ENCODE measurements at places on chromosomes 3 and 15. TPM values are rescaled to one million over a fixed set of nuclear protein-coding genes. Genes with fewer than 3 reads are reported as not detected.
A peak's percentile ranks its signal among the peaks of the same experiment; 100 is the strongest.

GRCh38 chr3:195123281-195123691 is 147.7 kb downstream of the XXYLT1 start:
- peaks cover 2% of the 10 kb centered on the region for H3K4me1 ChIP-seq
- no peaks in the 10 kb centered on the region for H3K36me3 ChIP-seq
- no peak for DNase-seq

GRCh38 chr3:111277226-111277625 is 205.6 kb downstream of the NECTIN3 start:
- no peaks in the 10 kb centered on the region for H3K27me3 ChIP-seq
- no peaks in the 10 kb centered on the region for H3K4me1 ChIP-seq
- no peak overlapping the region for H3K4me3 ChIP-seq
- H3K36me3 ChIP-seq, result no peaks in the 10 kb centered on the region
- DNase-seq, result no peak

- H3K36me3 ChIP-seq, result no peaks in the 10 kb centered on the region
- peak; percentile 69 for DNase-seq
- H3K27me3 ChIP-seq, result no peaks in the 10 kb centered on the region
- no peak overlapping the region for H3K4me3 ChIP-seq
Measured at GRCh38 chr15:52417521-52417920, 111.2 kb downstream of the MYO5A start.

- no peaks in the 10 kb centered on the region for H3K4me1 ChIP-seq
- no peak for DNase-seq
- H3K27me3 ChIP-seq, result no peaks in the 10 kb centered on the region
- no peak overlapping the region for H3K4me3 ChIP-seq
Measured at GRCh38 chr3:64122476-64122875, 99.2 kb upstream of the PSMD6 start.

GRCh38 chr3:171480526-171480925 is 20.3 kb upstream of the TNIK start:
- no peaks in the 10 kb centered on the region for H3K36me3 ChIP-seq
- H3K4me1 ChIP-seq, result no peaks in the 10 kb centered on the region
- no peak overlapping the region for H3K4me3 ChIP-seq
- H3K27ac ChIP-seq, result no peak overlapping the region
- DNase-seq, result no peak

DNA sequence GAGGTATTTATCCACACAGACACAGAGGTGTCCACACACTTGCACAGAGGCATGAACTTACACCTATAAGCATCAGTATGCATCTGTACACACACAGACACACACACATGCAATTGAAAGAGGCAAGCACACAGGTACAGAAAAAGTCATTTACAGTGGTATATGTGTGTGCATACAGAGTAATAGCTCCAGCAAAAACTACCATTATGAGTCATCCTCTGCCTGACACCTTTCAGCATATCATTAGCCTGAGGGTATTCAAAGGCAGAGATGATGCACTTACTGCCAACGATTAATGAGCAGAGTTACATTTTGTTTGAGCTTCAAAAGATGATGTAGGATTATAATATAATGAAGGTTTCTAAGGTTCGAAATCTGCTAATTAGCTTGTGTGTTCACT is 100.3 kb upstream of the TPRG1 start:
- peak; percentile 60 for DNase-seq
- H3K4me1 ChIP-seq, result peaks cover 3% of the 10 kb centered on the region
- no peak overlapping the region for H3K27ac ChIP-seq
- H3K4me3 ChIP-seq, result no peak overlapping the region
- H3K36me3 ChIP-seq, result no peaks in the 10 kb centered on the region

GRCh38 chr3:377158-377561 is 180.6 kb downstream of the CHL1 start:
- no peaks in the 10 kb centered on the region for H3K36me3 ChIP-seq
- H3K4me1 ChIP-seq, result peaks cover 4% of the 10 kb centered on the region
- H3K27me3 ChIP-seq, result no peaks in the 10 kb centered on the region

GRCh38 chr15:94924971-94925598 is 693.7 kb downstream of the MCTP2 start:
- no peak overlapping the region for H3K4me3 ChIP-seq
- H3K27ac ChIP-seq, result no peak overlapping the region
- DNase-seq, result no peak

DNA sequence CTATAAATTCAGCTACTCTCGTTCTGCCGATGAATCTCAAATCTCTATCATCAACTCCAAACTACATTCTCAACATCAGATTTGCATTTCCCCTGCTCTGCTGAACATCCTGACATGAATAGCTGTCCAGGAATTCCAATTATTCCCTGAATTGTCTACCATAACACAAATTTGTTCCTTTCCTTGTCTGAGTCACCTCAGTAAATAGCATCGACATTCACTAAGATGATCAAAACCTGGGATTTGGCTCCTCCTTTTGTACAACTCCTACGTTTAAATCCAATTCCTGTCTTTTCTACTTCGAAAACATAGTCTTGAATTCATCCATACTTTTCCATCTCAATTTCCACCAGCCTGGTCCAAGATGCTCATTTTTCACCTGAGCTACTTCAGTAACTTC is 107.0 kb downstream of the GREM1 start:
- H3K27me3 ChIP-seq, result no peaks in the 10 kb centered on the region
- H3K4me3 ChIP-seq, result no peak overlapping the region
- peaks cover 18% of the 10 kb centered on the region for H3K4me1 ChIP-seq
- peak; percentile 5 for DNase-seq
- no peaks in the 10 kb centered on the region for H3K36me3 ChIP-seq

DNA sequence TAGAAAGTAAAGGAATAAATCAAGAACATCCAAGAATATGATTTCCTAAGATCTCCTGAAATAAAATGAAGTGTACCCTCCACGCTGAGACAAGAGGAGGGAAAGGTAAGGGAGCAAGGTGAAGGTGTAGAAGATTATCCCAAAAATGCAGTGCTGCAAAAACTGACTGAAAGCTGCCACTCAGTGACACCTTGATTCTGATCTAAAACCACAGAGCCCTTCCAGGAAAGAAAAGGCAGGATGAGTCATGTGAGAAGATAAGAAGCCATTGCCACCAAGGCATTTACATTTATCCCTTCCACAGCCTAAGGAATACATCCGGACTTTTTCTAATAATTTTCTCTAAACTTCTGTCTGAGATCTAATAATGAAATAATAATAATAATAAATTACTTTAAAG is 49.9 kb downstream of the IGSF11 start:
- no peaks in the 10 kb centered on the region for H3K36me3 ChIP-seq
- H3K27me3 ChIP-seq, result no peaks in the 10 kb centered on the region
- no peak overlapping the region for H3K4me3 ChIP-seq
- H3K4me1 ChIP-seq, result no peaks in the 10 kb centered on the region
- no peak overlapping the region for H3K27ac ChIP-seq

- no peaks in the 10 kb centered on the region for H3K36me3 ChIP-seq
- no peak overlapping the region for H3K27ac ChIP-seq
- no peaks in the 10 kb centered on the region for H3K27me3 ChIP-seq
- peaks cover 5% of the 10 kb centered on the region for H3K4me1 ChIP-seq
- no peak overlapping the region for H3K4me3 ChIP-seq
Measured at GRCh38 chr3:119697394-119697793, 5.4 kb upstream of the CFAP91 start.

- DNase-seq, result no peak
- H3K4me3 ChIP-seq, result peak overlapping the region; percentile 73
- H3K4me1 ChIP-seq, result peaks cover 9% of the 10 kb centered on the region
- H3K36me3 ChIP-seq, result no peaks in the 10 kb centered on the region
Measured at GRCh38 chr15:73053398-73053723, 1.1 kb downstream of the NEO1 start.

DNA sequence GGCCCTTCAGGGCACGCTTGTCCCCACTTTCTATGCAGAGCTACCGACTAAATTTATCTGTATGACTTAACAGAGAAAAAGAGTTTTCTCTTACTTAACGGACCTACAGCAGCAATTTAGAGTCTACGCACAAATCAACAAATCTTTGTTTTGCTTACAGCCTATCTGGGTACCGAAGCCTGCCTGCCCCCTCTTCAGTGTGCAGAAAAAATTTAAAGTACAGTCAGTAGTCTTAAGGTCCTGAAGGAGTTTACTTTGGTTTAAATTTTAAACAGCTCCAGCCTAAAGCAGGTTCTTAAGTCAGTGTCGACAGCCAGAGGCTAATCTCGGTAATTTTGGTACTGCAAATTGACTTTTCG is 570 bp downstream of the SACM1L start:
- no peak for DNase-seq
- H3K27ac ChIP-seq, result peak overlapping the region; percentile 74
- H3K27me3 ChIP-seq, result no peaks in the 10 kb centered on the region
- H3K36me3 ChIP-seq, result no peaks in the 10 kb centered on the region
- H3K4me3 ChIP-seq, result peak overlapping the region; percentile 91

DNA sequence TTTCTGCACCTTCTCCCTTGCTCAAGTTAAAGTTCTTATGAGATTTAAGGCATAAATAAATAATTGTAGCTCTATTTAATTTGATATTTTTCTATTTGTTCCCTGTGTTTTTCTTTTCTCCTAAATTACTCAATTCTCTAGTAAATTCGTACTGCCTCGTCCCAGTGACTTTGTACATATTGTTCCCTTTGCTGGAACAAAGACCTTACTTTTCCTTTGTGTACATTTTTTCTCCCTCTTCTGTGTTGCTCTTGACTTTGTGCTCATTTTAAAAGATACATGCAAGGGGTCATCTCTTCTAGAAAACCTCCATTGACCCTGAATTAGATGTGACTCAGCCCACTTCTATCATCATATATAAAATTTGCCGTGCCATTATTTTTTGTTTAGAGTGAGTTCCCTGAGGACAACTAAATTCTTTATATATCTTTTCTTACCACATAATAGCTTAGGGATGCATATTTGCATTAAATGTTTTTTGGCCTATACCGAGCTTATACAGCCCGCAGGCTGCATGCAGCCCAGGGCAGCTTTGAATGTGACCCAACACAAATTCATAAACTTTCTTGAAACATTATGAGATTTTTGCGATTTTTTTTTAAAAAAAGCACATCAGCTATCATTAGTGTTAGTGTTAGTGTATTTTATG is 29.6 kb downstream of the PPP4R2 start:
- H3K27ac ChIP-seq, result no peak overlapping the region
- DNase-seq, result no peak
- H3K4me3 ChIP-seq, result no peak overlapping the region
- peaks cover 32% of the 10 kb centered on the region for H3K4me1 ChIP-seq

DNA sequence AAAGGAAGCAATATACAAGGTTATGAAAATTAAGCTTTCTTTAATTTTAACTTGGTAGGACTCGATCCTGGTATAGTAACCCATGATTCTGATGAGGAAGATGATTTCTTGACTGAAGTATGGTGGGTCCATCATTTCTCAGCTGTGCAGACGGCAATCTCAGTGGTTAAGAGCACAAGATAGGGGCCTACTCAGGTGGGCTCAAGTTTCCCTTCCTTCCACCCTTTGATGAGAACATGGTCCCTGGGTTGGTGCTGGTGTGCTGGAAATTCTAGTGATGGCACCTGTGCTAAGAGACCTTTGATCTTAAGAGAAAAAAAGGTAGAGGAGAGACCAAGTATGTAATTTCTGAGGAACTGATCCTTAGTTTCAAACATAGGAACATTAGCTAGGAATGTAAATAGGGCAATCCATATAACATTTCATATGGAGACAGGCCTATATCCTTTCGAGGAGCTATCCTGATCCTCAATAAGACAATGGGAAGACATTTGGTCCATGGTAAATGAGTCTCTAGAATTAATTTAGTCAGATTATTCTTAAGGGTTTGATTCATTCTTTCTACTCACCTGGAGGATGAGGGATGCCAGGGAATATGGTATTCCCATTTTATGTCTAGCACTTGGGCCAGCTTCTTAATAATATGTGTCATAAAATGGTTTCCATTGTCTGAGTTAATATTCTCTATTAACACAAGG is 104.5 kb upstream of the NECTIN3 start:
- H3K27ac ChIP-seq, result no peak overlapping the region
- H3K27me3 ChIP-seq, result no peaks in the 10 kb centered on the region
- no peak overlapping the region for H3K4me3 ChIP-seq

DNA sequence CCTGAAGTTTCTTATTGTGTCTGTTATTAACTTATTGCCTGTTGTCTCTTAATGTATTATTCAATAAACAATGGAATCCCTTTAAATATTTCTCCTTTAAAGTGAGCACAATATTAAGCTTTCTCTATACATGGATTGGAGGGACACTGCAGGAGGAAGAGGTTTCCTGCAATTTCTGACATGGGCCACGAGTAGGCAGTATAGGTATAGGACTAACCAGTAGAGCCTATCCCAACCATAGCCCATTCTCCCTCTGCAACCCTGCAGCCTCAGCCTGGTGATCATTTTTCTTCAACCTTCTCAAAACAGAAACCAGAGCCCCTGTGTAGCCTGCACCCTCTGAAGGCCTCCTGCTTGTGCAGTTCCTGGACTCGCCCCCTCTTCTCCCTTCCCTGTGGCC is 124.8 kb downstream of the NEK10 start:
- no peaks in the 10 kb centered on the region for H3K4me1 ChIP-seq
- no peak for DNase-seq
- no peaks in the 10 kb centered on the region for H3K36me3 ChIP-seq

GRCh38 chr15:90035095-90035839 is 34.1 kb downstream of the ZNF710 start:
- H3K4me3 ChIP-seq, result no peak overlapping the region
- DNase-seq, result no peak
- H3K27ac ChIP-seq, result no peak overlapping the region
- peaks cover 2% of the 10 kb centered on the region for H3K36me3 ChIP-seq

GRCh38 chr3:197837282-197837681 is 46.2 kb downstream of the LRCH3 start:
- DNase-seq, result no peak
- peaks cover 17% of the 10 kb centered on the region for H3K36me3 ChIP-seq
- no peak overlapping the region for H3K4me3 ChIP-seq
- H3K4me1 ChIP-seq, result no peaks in the 10 kb centered on the region

DNA sequence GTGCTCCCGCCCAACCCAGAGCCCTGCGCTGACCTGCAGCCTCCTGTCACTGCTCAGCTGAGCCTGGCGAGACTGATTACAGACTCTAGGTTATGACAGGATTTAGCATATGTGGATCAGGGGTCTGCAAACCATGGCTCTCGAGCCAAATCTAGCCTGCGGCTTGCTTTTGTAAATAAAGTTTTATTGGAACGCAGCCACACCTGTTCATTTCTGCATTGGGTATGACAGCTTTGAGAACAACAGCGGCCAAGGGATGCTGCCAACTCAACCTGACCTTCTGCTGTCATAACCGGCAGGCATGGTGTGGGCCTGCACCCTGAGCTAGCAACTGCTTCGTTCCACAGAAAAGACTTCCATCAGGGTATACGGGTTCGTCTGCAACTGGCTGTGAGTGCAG is 50.5 kb upstream of the IQSEC1 start:
- DNase-seq, result no peak
- H3K36me3 ChIP-seq, result no peaks in the 10 kb centered on the region
- no peak overlapping the region for H3K27ac ChIP-seq

DNA sequence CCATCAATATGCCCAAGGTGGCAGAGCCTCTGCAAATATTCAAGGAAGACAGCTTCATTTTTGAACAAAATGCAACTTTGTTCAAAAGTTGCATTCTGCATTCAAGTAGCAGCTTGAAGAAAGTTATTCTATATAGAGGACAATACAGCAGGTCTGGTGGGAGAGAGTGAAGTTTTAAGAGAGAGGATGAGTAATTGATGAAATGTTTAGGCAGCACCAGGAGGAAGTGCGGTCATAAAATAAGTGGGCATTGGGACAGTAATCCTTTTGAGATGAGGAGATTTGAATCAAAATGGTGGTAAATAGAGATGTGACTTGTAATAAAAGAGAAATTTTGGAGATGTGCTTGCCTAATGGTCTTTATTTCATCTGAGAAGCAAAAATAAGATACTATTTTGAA is 607.3 kb upstream of the ZNF385D start:
- H3K4me1 ChIP-seq, result no peaks in the 10 kb centered on the region
- H3K27ac ChIP-seq, result no peak overlapping the region
- H3K27me3 ChIP-seq, result no peaks in the 10 kb centered on the region
- DNase-seq, result no peak

The BNC1 gene
- 137 TPM for polyA plus RNA-seq

The MST1R gene
- 106 TPM for polyA plus RNA-seq

The TRIM69 gene
- 11.0 TPM for polyA plus RNA-seq

The ALDH1A2 gene
- 1.9 TPM for polyA plus RNA-seq

All from keratinocyte (primary cell).